ENCODE measurements at places on chromosomes 6 and 20.

- no peak for DNase-seq
Observed at GRCh38 chr6:137665342-137665934, 171.2 kb upstream of the OLIG3 start.

DNA sequence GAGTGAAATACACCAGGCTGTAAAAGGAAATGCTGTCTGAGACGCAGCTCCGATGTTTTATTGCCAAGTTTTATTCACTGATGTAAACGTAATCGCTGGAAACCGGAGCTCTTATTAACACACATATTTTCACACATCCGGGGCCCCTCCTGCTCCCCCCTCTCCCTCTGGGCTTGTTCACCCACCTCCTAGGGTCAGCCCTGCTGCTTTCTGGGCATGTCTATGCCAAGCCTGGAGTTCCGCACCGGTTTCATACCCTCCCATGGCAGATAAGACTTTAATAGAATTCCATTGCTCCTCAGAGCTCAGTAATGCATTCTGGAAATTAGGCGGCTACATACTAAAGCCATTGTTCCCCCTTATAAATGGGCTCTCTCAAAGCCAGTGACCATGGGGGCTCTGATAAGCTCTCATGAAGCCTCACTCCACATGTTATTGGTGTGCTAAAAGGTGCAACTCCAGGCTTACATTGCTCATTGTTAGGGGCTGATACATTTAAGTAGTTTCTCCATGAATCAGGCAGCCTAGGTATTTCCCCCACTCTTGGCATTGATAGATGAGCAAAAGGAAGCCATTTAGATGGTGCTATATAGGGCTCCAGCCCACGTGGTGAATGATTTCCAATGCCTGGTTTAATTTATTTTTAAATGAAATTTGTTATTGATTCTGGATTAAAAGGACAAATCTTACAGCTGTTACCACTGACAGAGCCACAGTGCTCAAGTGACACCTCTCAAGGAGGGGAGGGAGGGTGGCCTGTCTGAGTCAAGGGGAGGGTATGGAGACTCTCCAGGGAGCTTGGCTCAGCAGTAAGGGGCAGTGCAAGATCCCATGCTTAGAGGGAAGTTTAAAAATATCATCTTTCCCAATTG, 4.5 kb upstream of the VSTM2L start:
- no peak for DNase-seq

GRCh38 chr20:22382742-22383141, 201.6 kb downstream of the FOXA2 start:
- DNase-seq: no peak

- DNase-seq: no peak
Observed at GRCh38 chr20:1880529-1881239, 14.5 kb upstream of the SIRPA start.

DNA sequence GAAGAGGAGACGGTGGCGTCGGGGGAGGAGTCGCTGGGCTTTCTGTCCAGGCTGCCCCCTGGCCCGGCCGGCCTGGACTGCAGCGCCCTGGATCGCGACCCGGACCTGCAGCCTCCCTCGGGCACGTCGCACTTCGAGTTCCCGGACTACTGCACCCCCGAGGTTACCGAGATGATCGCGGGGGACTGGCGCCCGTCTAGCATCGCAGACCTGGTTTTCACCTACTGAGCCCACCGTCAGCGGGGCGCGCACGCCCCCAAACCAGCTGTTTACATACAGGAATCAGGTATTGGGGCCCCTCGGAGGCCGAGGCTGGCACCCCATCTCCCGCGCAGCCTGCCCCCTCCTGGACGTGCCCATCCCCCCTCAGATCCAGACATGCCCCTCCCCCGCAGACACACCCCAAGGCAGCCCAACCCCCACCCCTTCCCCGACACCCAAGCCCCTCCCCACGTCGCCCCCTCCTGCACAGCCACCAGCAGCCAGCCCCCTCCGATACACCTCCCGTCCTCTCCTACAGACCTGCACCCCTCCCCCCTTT, 1.4 kb downstream of the SOX12 start:
- peak; percentile 67 for DNase-seq

GRCh38 chr20:57275813-57276212, 9.4 kb upstream of the BMP7 start:
- no peak for DNase-seq

GRCh38 chr6:130655586-130655985, 171.6 kb upstream of the SMLR1 start:
- no peak for DNase-seq

DNA sequence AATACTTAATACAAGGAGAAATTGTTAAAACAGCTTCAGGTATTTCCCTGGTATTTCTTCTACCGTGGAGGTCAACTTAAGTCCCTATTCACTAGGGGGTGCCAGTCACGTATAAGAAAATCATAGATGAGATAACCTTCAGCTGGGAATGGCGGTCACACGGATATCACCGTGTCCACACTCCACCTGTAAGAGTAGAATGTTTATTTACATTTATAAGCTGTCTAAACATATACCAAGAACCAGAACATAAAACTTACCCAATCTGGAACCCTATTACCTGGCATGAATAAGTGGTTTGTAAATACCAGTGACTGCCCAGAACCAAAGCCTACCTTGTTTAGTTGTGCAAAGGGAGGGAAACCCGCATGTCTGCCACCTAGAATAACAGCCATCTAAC, 1.9 kb upstream of the ELOVL4 start:
- DNase-seq: peak; percentile 15

DNA sequence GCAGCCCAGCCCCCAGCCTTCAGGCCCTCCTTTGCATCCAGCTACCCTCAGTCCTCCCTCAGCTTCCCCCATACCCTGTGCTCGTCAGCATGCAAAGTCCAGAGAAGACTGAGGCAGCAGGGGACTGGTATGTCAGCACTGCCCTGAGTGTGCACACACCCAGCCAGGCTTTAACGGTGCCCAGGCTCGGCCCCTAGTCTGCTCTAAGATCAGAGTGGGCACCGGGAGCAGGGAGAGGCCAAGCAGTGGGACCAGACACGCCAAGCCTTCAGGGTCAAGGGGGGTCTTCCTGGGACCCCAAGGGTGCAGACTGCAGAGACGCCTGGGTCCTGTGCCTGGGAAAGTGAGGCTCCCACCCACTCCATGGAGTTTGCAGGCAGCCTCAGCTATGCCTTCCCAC, 74.7 kb downstream of the GPR63 start:
- DNase-seq: no peak

GRCh38 chr6:93350774-93351173, 68.6 kb downstream of the EPHA7 start:
- no peak for DNase-seq

- DNase-seq: no peak
Observed at GRCh38 chr20:873875-874607, 40.5 kb downstream of the FAM110A start.

GRCh38 chr6:81769824-81770223, 17.3 kb upstream of the TENT5A start:
- no peak for DNase-seq

DNA sequence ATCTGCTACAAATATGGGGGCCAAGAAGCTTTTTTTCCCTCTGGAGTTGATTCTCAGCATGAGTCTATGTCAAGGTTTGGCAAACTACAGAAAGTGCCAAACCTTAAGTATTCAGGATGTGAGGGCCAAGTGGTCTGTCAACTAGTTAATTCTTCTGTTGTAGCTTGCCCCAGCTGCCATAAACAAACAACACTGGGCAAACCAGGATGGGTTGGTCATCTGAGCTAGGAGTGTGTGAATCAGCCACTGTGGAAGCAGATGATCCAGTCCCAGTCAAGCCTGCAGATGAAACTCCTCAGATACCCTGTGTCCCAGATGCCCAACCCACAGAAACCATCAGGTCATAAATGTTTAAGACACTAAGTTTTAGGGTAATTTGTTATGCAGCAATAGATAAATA, 103.0 kb upstream of the MOCS1 start:
- DNase-seq: no peak

DNA sequence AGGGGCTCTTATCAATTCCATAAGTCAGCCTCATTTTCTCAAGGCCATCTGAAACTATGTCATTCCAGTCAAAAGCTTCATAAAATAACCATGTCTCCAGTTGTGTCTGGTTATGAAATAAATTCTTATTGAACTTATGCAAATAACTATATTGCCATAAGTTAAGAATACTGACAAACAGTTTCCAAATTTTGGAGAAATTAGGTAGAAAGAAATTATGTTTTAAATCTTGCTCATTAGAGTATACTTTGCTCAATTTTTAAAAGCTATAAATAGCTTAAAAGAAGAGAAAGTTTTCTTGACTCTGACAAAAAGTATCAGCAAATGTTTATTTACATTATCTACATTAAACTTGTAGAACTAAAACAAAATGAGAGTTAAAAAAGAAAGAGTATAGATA, 63.0 kb upstream of the MRAP2 start:
- DNase-seq: no peak

DNA sequence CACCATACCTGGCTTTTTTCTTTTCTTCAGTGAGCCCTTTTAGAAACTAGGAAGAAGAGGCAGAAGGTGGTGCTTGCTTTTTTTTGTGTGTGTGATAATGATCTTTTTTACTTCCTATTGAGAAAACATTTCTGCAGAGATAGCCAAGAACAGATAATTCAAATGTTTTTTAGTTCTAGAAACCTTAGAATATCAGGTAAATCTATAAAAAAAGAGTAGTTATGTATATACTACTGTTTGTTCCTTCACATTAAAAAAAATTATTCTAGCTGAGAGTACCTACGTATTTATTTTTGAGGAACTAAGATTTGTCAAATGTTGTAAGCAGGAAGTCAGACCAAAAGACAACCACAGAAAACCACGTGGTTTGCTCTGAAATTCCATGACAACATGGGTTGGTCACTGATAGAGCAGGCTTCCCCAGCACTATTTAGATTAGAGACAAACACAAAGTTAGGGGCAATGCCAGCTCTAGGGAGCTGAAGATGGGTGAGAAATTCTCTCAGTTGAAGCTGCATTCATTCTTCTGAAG, 12.8 kb downstream of the STK4 start:
- peak; percentile 74 for DNase-seq

DNA sequence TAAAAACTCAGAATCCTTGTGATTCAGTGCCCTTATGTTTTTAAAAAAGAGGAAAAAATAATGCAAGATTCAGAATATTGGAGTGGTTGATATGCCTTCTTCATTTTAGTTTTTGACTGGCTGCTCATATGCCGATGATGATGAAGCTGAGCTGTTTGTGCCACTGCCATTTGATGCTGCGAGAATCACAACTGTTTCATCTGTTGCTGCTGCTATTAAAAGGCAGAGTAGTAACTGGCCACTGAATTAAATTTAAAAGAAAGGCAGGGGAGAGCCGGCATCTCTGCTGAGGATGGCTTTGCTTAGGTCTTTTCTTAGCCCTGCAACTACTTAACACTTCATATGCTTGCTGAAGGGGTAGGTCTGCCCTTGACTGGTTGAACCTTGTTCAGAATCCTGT, 33.1 kb downstream of the CDS2 start:
- DNase-seq: no peak

- no peak for DNase-seq
Observed at GRCh38 chr6:147043994-147044477, 160.2 kb upstream of the STXBP5 start.

DNA sequence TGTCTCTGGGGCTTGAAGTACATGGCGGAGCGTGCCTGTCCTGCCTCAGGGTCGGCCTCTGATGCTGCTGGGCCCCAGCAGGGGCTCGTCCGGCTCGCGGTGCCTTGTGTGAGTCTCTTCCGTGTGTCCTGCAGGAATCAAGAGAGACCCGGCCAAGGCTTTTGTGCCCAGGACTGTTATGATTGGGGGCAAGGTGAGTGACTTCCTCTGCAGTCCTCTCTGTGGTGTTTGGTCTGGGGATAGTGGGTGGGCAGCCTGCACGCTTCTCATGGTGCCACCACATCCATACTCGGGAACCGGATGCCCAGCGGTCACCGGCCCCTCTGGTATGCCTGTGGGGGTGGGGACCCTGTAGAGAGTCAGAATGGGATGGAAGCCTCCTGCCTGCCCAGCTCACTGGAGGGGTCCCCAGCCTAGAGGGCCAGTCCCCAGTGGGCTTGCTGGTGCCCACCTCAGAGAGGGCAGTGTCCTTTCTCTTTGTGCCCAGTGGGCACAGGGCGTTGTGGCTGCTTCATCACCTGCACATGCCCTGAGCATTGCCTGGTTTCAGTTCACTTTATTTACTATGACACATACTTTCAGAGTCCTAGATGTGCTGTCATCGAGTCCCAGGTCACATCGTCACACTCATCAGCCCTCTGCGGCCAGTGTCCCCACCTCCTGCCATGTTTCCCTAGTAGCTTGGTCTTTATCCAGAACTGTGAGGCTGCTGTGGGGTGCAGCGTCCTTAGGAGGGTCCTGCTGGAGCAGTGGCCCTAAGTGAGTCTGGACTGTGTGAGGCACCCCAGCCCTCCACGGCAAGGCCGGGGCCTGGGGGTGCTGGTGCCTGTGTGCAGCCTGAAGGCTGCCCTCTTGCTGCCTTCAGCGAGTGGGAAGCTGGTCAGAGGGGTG, 40.7 kb downstream of the PYGB start:
- DNase-seq: no peak

GRCh38 chr6:30647242-30648116, 546 bp downstream of the C6orf136 start:
- DNase-seq: peak; percentile 85

- DNase-seq: no peak
Observed at GRCh38 chr6:7566107-7566506, 23.9 kb upstream of the SNRNP48 start.

DNA sequence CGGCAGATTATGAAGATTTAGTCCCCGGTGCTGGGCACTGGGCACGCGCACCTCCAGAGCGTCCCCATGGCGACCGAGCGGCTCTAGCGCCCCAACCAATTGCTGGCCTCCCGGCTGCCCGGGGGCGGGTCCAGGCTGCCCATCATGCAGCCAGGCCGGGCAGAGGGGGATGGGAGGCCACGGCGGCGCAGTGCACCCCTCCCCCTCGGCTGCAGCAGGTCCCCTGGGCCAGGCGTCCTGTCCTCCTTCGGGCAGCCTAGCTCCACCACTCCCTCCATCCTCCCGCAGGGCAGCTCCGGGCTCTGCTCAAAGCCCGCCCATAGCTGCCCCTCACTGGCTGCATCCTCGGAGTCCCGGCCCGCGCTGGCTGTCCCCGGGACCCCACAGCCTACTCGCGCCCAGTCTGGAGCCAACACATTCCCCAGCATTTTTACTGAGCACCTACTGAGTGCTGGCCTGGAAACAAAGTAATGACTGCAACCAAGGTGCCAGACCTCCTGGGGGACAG, 99.4 kb downstream of the ASXL1 start:
- DNase-seq: no peak

DNA sequence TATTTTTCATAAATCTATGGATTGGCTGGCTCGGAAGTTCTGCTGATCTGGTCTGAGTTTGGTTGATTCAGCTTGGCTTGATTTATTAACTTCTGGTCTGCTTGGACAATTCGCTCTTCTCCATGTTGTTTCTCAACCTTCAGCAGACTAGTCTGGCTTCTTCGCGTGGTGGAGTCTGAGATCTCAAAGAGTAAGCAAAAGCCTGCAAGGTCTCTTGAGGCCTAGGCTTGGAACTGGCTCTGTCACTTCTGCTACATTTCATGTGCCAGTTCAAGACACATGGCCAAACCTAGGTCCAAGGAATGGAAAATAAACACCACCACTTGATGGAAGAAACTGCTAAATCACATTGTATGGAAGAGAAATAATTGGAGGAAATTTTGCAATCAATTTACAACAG, 115.1 kb upstream of the JAG1 start:
- DNase-seq: no peak

GRCh38 chr6:3813150-3813780, 35.9 kb upstream of the FAM50B start:
- peak; percentile 26 for DNase-seq

GRCh38 chr6:12580290-12580689, 136.3 kb upstream of the PHACTR1 start:
- no peak for DNase-seq

- DNase-seq: peak; percentile 66
Observed at GRCh38 chr6:137165375-137166246, 7.8 kb downstream of the IL22RA2 start.

- peak; percentile 16 for DNase-seq
Observed at GRCh38 chr6:13624871-13625288, 9.7 kb downstream of the NOL7 start.
